Astrocyte (in vitro differentiated cells and primary cell): ENCODE measurements at places on chromosomes 1 and 21. TPM values are rescaled to one million over a fixed set of nuclear protein-coding genes. Genes with fewer than 3 reads are reported as not detected.

The MGST3 gene
- 192 and 210 TPM in 2 replicates for total RNA-seq

The OR2L13 gene
- not detected in 2 replicates for total RNA-seq

The SPRR2E gene
- not detected in 2 replicates for total RNA-seq

The TOR1AIP1 gene
- 37.4 and 39.6 TPM in 2 replicates for total RNA-seq

The CYYR1 gene
- 3.3 and 4.7 TPM in 2 replicates for total RNA-seq

The FMO5 gene
- total RNA-seq, result 1.0 and 1.3 TPM in 2 replicates

The SNIP1 gene
- total RNA-seq, result 15.0 and 17.4 TPM in 2 replicates

The CADM3 gene
- total RNA-seq, result 18.2 and 26.2 TPM in 2 replicates

The C1QA gene
- not detected in 2 replicates for total RNA-seq

The ASAP3 gene
- total RNA-seq, result 32.1 and 33.5 TPM in 2 replicates

The HRNR gene
- not detected in 2 replicates for total RNA-seq

The SCYL3 gene
- 5.6 and 6.2 TPM in 2 replicates for total RNA-seq

The CSF3R gene
- total RNA-seq, result 0.20 and 0.22 TPM in 2 replicates

The CBR3 gene
- 2.3 and 2.8 TPM in 2 replicates for total RNA-seq

The ANKRD34A gene
- total RNA-seq, result 5.8 and 6.3 TPM in 2 replicates

The GCSAML gene
- 0.14 TPM in 1 of 2 replicates, not detected in the other for total RNA-seq

The OR6N1 gene
- total RNA-seq, result not detected in 2 replicates

The PM20D1 gene
- total RNA-seq, result not detected in 2 replicates

The TDRD5 gene
- total RNA-seq, result not detected in 2 replicates

The CREB3L4 gene
- total RNA-seq, result 5.3 and 6.1 TPM in 2 replicates

The AIRE gene
- 0.07 TPM in 1 of 2 replicates, not detected in the other for total RNA-seq

The LENEP gene
- 0.99 TPM in 1 of 2 replicates, not detected in the other for total RNA-seq
